Progenitor cell of endocrine pancreas (in vitro differentiated cells): ENCODE measurements at places on chromosomes 13 and 19. TPM values are rescaled to one million over a fixed set of nuclear protein-coding genes. Genes with fewer than 3 reads are reported as not detected.

The PRTN3 gene
- total RNA-seq: not detected in 2 replicates

The RASAL3 gene
- not detected in 2 replicates for total RNA-seq

The ATP4B gene
- total RNA-seq: not detected in 2 replicates

The FAM216B gene
- not detected in 2 replicates for total RNA-seq

- no peak for DNase-seq
Observed at GRCh38 chr19:295687-296370, 4.6 kb upstream of the PLPP2 start.

DNA sequence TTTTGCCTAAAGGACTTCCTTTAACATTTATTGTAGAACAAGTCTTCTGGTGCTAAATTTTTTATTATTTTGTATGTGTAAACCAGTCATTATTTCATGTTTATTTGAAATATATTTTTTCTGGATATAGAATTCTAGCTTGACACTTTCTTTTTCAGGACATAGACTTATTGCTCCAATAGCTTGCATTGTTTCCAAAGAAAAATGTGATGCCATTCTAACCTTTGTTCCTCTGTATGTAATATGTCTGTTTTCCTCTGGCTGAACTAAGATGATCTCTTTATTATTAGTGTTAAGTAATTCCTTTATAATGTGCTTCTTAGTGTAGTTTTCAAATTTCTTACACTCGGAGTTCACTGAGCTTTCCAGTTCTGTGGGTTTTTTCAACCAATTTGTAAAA, 174.1 kb upstream of the STARD13 start:
- DNase-seq: no peak

DNA sequence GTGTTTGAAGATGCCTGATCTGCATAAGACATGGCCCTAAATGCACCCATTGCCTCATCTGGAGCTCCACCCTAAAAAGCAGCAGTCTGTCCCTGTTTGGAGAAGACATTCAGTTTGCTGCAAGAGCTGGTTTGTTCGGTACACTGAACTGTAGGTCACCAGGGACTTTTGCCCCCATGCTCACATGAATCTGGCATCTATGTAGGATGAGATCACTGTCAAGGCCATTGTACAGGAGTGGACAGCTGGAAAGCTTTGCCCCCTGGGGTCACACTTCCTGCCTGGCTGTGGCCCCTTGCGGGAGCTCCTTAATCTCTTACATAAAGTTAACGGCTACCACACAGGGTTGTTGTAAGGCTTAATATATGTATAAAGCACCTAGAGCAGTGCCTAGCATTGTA, 73.0 kb downstream of the IPO5 start:
- no peak for DNase-seq

- DNase-seq: no peak
Observed at GRCh38 chr19:19304186-19304965, 15.9 kb downstream of the SUGP1 start.

DNA sequence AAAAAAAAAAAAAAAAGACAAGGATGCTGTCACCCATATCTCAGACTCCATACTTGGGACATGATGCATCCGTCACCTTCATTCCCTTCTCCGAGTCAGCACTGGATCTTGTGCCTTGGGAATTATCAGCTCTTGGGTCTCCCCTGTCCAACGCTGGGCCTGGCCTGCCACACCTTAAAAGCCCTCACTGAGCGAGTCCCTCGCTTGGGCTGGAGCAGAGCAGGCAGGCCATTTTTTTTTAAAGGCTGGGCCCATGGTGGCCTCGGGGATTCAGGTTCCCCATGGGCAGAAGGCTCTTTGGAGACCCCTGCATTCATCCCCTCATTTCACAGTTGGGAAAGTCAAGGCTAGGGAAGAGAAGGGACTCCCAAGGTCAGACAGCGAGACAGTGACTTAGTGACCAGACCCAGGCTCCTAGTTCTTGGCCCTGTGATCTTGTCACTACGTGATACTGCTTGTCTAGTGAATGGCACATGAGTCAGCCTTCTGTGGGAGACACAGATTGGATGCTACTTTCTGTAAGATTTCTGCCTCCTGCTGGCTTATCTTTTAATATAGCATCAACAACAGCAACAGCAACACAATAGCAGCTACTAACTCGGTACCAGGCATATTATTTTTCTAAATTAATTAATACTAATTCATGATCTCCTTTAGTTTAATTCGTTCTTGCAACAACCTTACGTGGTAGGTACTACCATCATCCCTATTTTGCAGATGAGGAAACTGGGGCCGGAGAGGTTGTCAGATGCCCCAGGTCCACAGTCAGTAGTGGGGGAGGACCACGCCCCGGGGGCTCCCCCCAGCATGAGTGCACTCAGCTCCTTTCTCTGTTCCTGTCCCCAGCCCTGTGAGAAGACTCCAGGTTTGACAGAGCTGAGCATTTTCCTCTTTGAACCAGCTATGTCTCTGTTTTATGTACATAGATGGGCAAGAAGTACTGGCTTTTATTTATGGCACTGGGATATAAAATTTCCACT, 27.4 kb upstream of the ZNF536 start:
- DNase-seq: no peak

DNA sequence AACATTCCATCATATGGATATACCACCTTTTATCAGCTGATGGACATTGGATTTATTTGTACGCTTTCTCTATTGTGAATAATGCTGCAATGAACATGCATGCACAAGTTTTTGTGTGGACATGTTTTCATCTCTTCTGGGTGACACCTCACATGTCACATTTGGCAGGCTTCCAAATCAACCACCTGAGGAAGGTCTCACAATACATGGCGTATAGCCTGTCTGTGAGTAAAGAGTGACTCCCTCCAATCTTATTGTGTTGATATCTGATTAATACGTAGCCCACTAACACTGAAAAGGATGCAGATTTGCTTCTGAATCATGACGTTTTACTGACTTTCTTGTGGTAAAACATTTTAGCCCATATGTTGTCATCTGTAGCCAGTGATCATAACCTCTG, 61.1 kb downstream of the SLC15A1 start:
- DNase-seq: no peak

- no peak for DNase-seq
Observed at GRCh38 chr19:16319481-16319880, 5.1 kb upstream of the KLF2 start.

DNA sequence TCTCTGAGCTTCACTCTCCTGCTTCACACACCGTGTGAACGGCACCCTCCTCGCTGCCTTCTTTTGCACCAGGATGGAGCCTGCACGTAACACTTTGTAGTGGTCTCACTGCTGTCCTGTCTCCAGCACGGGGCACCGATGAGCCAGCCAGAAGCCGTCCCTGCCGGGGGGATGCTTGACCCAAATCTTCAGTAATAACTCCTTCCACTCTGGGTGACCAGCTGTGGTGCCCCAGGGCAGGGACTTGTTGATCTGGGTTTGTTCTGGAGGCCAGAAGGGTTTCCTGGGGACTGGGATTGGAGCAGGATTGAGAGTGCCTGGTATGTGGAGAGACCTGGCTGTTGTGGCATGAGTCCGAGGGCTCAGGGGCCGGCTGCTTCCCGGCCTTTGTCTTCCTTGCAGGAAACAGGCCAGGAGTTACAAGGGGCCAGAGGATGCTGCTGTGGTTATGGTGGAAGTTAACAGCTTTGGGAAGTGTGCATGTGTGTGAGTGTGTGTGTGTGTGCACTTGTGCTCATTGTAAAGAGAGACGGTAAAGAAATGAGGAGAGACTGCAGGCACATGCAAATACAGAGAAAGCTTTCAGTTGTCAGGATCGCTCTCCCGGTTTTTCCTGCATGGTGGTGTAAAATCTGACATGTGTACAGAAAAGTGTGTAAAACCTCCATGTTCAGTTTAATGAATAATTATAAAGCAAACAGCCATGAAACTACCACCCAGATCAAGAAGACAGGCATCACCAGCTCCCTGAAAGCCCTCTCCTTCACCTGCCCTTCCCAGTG, 18.9 kb downstream of the PAK4 start:
- no peak for DNase-seq

The SIGLEC8 gene
- not detected in 2 replicates for total RNA-seq

- DNase-seq: no peak
Observed at GRCh38 chr13:111402441-111402840, 82.0 kb downstream of the TEX29 start.

DNA sequence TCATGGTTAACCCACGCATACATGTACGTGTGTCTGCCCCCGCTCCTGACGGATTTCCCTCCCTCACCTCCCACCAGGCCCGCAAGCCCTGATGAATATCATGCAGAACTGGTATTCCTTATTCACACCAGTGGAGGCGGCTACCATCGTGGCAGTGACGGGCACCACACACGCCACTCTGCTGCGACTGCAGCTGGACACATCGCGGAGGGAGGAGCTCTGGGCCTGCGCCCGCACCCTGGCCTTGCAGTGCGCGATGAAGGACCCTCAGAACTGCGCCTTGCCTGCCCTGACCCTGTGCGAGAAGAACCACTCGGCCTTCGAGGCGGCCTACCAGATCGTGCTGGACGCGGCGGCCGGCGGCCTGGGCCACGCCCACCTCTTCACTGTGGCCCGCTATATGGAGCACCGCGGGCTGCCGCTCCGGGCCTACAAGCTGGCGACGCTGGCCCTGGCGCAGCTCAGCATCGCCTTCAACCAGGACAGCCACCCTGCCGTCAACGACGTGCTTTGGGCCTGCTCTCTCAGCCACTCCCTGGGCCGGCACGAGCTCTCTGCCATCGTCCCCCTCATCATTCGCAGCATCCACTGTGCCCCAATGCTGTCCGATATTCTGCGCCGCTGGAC, 35.0 kb downstream of the ZSWIM4 start:
- no peak for DNase-seq

The ATP12A gene
- 1.9 TPM in 2 replicates for total RNA-seq

DNA sequence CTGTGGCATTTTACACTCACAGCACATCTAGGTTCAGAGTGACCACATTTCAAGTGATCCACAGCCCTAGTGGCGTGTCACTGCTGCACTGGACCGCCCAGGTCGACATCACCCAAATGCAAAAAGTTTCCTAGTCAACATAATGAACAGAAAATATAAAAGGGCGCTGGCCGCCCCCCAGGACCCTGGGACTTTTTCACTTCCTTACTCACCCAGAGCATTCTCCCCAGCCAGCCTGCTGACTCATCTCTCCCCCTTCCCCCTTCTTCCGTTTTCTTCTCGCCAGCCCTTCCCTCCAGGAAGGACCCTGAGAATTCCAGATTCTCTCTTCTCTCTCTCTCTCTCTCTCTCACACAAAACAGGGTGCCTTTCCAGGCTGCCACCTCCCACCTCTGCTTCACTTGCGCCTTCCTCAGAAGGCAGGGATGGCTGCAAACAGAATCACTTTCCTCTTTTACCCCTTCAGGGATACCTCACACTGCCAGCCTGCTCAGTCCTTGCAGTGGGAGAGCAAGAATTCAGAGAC, 21.0 kb upstream of the GRWD1 start:
- DNase-seq: no peak

DNA sequence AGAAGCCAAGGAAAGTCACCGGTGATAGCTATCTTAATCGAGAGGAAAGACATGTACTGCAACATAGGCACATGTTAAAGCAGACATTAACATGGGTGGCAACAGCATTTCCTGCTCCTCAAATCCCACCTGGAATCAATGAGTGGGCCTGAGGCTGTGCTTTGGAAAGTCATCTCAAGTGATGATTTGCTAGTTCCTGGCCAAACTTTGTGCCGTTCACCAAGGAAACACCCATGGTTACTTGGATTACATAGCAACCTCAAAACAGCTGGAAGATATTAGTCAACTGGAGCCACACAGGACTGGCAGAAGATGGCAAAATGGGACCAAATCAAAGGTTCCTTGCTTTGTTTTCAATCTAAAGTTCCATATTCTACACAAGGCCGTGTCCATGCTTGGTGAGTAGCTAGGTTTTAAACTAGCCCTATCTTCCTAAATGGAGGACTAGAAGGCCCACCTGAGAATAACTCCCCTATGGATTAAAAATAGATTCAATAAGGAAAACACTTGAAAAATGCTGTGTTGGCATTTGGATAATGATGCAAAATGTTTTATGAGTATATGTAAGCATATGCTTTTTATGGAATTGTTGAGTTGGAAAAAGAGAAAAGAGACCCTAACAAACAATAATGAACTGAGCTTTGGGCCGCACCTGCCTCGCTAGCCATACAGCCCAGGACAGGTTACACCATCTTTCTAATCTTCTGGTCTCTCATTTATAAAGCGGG, 144.5 kb downstream of the RGCC start:
- DNase-seq: no peak

DNA sequence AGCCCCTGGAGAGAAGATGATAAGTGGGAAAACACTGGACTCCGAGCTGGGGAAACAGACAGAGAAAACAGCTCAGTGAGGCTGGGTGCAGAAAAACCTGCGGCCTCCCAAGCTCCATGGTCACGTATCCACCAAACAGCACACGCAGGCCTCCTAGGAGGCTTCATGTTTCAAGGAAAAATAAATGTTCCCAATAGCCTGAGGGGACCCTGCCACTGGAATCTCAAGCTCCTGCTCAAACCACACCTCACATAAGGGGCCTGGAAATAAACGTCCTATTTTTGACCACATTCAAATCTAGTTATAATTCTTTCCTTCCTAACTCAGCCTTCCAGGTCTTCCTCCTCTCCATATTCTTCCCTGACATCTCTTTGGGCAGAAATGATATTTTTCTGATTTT, 225.7 kb downstream of the ABCC4 start:
- no peak for DNase-seq

DNA sequence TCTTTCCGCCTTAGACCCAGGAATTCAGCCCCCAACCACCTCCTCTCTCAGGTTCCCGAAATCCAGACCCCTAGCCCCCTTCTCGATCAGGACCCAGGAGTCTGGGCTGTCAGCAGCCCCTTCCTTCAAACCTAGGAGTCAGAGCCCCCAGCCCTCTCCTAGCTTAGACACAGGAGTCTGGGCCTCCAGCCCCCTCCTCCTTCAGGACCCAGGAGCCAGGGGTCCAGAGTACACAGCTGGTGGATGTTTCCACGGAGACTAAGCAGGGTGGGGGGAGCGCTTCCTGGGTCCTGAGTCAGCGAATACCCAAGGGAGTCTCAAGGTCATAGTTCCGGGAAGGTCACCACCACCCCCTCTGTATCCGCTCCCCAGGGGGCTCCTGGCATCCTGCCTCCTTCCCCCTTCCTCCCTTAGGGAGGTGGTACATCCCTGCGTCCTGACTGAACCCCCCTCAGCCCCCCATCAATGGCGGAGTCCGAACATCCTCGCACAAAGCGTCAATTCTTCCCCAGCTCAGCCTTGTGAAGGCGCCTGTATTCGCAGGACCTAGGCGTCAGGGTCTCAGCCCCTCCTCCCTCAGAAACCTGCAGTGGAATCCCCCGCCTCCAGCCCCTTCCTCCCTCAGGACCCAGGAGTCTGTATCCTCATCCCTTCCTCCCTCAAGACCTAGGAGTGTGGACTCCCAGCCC, 4.6 kb downstream of the CADM4 start:
- no peak for DNase-seq

DNA sequence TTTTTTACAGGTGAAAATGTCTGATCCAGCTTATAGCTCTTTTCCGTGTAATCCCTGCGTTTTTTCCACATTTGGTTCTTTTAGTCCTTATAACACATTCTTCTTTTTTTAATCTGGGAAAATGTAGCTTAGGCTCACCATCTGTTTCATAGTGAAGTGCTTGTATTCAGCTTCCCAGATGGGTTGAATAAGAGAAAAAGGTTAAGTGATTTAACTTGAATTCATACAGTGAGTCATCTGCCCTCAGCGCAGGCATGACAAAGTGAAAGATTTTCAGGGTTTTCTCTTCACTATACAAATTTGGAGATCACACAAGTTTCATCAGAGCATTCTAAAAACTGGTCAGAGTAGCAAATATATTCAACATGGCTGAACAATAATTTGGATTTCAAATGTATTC, 224.8 kb downstream of the SPRY2 start:
- no peak for DNase-seq

The ZNF724 gene
- total RNA-seq: 21.7 and 22.1 TPM in 2 replicates

The KLK4 gene
- total RNA-seq: not detected in 2 replicates
